ENCODE measurements at places on chromosomes 12 and 14.

- no peak for DNase-seq
Observed at GRCh38 chr12:4859478-4860210, 50.1 kb upstream of the KCNA1 start.

DNA sequence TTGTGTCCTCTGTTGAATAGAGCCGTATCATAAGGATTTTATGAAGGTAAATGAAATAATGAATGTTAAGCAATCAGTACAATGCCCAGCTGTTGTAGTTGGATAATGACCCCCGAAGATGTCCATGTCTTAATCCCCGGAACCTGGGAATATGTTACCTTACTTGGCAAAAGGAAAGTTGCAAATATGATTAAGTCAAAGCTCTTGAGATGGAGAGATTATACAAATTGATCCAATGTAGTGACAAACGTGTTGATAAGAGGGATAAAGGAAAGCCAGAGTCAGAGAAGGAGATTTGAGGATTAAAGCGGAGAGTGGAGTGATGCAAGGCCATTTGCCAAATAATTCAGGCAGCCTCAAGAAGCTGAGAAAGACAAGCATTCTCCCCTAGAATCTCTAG, 19.2 kb upstream of the MGAT4C start:
- DNase-seq, result no peak

- no peak for DNase-seq
Observed at GRCh38 chr12:121036810-121037326, 2.2 kb downstream of the OASL start.

DNA sequence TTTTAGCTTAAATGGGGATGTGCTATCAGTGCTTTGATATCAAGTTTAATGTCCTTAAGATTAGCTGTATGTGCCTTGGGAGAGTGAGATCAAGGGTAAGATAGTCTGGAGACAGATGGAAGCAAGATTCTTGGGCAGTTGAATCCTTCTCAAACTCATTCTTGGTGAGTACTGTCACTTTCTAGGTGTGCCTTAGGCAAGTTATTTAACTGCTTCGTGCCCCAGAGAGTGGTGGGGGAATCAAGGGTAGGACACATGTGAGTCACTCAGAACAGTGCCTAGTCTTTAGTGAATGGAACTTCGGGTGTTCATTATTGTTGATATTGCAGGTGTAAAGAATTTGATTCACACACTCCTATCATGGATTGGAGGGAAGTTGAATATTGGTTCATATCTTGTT, 803.7 kb downstream of the DIO2 start:
- no peak for DNase-seq

DNA sequence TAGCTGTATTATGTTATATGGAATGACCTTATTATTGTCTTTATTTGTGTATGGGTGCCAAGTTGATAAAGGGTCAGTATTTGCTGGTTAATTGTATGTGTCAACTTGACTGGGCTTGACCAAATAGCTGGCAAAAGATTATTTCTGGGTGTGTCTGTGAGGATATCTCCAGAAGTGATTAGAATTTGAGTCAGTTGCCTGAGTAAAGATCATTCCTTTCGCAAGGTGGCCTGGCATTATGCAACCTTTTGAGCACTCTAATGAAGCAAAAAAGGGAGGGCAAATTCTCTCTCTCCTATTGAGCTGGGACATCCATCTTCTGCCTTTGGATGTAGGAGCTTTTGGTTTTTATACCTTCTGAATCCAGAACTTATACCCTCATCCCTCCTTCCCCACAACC, 82.2 kb downstream of the ATXN7L3B start:
- DNase-seq, result no peak

DNA sequence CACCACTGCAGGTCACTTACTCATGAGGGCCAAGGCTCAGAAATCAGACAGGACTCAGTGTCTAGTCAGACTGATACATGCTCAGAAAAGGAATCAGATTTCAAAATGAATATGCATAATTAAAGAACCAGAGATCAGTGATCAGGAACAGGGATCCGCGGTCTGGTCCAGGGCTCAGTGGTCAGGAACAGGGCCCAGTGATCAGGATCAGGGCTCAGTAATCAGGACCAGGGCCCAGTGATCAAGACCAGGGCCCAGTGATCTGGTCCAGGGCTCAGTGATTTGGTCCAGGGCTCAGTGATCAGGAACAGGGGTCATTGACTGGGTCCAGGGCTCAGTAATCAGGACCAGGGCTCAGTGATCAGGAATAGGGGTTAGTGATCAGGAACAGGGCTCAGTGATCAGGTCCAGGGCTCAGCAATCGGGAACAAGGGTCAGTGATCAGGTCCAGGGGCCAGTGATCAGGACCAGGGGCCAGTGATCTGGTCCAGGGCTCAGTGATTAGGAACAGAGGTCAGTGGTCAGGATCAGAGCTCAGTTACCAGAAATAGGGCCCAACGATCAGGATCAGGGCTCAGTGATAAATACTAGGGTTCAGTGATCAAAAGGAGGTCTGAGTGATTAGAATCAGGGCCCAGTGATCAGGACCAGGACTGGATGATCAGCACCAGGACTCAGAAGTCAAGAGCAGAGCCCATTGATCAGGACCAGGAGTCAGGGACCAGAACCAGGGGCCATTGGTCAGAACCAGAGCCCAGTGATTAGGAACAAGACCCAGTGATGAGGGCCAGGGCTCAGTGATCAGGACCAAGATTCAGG, 175.3 kb downstream of the TMEM121 start:
- no peak for DNase-seq

- DNase-seq, result no peak
Observed at GRCh38 chr14:23543403-23543802, 8.2 kb downstream of the ZFHX2 start.

DNA sequence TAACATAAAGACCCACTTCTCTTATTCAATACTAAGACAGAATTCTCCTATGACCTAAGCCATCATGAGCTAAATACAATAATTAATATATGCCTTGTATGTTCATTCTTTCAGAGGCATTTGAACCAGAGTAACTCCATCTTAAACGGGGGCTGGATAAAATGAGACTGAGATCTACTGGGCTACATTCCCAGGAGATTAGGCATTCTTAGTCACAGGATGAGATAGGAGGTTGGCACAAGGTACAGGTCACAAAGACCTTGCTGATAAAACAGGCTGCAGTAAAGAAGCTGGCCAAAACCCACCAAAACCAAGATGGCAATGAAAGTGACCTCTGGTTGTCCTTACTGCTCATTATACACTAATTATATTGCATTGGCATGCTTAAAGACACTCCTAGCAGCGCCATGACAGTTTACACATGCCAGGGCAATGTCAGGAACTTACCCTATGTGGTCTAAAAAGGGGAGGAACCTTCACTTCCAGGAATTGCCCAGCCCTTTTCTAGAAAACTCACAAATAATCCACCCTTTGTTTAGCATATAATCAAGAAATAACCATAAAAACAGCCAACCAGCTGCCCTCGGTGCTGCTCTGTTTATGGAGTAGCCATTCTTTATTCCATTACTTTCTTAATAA, 260.7 kb downstream of the SSPN start:
- DNase-seq, result no peak

GRCh38 chr12:69851976-69852375, 26.9 kb downstream of the MYRFL start:
- no peak for DNase-seq

DNA sequence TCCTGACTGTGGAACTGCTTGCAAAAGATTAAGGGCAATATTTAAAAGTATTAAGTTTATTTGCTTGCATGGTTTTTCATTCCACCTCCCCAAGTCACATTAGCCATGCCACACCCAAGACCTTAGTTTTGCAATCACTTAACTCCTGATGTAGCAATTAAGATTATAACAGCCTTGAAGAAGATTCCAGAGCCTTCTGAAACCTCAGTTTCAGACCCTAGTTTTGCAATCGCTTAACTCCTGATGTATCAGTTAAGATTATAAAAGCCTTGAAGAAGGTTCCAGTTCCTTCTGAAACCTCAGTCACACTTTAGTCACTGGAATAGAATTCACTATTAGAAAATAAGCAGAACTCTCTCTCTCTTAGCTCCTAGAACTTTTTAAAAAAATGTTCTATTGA, 42.7 kb upstream of the DCN start:
- no peak for DNase-seq

DNA sequence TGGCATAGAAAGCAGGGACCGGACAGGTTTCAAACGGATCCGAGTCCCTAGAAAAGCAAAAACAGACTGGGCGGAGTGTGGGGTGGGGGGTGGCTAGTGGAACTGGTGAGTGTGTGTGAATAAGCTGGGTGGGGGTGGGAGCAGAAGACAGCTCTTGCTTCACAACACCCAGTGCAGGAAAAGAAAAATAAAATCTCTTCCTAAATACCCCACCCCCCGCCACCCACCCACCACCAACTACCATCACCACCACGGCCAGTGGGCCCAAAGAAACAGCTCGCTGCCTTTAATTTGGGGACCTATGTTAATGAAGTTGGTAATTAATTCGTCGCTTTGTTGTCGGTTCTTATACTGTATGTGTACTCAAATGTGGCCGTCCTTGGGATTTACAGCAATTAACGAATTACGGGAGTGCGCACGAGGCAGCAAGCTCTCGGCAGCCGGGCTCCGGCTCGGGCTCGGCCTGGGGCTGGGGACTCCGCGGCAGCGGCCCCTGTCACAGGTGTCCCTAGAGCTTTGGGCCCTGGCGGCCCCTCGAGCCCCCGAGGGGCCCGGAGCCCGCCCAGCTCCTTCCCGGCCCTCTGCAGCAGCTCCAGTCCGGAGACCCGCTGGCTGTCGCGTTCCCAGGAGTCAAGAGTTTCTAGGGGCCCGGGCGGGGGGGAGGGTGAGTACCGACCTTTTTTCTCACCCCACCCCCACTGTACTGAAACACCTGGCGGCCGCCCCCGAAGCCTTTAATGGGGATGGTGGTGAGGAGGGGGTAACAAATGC, 1.5 kb upstream of the OTX2 start:
- DNase-seq, result no peak

DNA sequence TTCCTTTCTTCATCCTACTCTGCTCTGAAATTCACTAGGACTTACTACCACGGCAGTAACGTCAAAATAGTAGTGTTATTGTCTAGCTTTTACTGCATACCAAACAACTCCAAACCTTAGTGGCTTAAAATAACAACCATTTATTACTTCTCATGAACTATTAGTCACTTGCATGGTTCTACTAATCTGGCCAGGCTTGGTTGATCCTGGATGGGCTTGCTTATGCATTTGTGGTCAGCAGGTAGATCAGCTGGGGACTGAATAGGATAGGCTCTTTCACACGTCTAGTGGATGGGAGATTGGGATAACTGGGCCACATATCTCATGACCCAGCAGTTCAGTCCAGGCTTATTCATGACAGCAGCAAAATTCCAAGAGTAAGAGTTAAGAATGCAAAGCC, 9.4 kb upstream of the SLC35F4 start:
- no peak for DNase-seq

GRCh38 chr12:127771546-127771945, 495.4 kb upstream of the TMEM132C start:
- no peak for DNase-seq

- DNase-seq, result peak; percentile 53
Observed at GRCh38 chr12:121060149-121061001, 21.3 kb upstream of the OASL start.

DNA sequence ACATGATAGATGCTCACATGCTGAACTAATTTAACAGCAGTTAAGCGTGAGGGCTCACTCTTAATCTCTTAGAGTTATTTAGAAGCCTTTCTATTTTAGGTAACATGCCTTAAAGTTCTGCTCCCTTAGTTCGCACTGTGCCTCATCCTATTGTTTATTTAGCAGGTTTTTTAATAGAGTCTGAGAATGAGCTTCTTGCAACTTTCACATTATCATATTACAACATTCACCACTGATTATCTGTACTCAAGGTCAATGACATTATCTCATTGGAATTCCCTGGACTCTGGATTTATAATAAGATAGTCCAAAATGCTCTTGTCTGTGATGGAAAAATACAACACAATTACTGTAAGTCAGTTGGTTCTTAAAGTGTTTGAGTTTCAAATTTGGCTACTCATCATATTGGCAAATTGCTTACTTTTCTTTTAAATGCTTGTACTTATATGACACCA, 183.6 kb upstream of the SLC38A2 start:
- DNase-seq, result no peak

GRCh38 chr14:94562022-94562421, 780 bp downstream of the SERPINA4 start:
- no peak for DNase-seq

DNA sequence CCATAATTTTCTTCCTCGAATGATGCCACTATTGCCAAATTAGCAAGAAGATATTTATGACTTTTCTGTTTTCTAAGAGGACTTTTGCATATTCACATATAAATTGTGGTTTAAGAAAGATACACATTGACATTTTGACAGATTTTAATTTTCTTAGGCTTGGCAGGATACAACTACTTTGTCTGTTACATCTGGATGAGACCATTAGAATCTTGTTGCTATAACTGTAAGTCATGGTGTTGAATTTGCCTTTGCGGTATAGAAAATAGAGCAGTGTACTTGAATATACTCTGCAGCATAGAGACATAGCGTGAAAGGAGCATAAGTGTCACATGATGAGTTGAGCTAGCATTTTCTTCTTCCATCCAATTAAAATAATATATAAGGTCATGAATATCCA, 169.3 kb downstream of the FUT8 start:
- no peak for DNase-seq

GRCh38 chr14:52563120-52563519, 10.5 kb downstream of the GPR137C start:
- no peak for DNase-seq

DNA sequence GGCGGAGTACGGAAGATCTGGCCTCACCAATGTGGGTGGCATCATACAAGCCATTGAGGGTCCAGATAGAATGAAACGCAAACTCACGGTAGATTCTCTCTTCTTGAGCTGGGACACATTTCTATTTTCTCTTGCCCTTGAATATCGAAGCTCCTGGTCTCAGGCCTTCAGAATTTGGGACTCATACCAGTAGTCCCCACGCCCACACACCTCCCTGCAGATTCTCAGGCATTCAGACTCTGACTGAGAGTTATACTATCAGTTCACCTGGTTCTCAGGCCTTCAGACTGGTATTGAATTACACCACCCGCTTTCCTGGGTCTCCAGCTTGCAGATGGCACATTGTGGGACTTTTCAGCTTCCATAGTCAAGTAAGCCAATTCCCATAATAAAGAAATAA, 37.8 kb downstream of the EIF2S3B start:
- no peak for DNase-seq

- DNase-seq, result no peak
Observed at GRCh38 chr14:59428581-59429012, 36.6 kb downstream of the GPR135 start.

DNA sequence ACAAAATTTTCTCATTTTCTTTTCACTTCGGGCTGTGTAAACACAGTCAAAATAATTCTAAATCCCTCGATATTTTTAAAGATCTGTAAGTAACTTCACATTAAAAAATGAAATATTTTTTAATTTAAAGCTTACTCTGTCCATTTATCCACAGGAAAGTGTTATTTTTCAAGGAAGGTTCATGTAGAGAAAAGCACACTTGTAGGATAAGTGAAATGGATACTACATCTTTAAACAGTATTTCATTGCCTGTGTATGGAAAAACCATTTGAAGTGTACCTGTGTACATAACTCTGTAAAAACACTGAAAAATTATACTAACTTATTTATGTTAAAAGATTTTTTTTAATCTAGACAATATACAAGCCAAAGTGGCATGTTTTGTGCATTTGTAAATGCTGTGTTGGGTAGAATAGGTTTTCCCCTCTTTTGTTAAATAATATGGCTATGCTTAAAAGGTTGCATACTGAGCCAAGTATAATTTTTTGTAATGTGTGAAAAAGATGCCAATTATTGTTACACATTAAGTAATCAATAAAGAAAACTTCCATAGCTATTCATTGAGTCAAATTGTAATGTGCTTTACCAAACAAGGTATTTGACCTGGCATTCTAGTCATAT, 4.8 kb downstream of the CDKN1B start:
- no peak for DNase-seq

GRCh38 chr12:18443768-18444437, 182.6 kb downstream of the PIK3C2G start:
- DNase-seq, result no peak

All from left lobe of liver (tissue), 2 donors.